ENCODE measurements at places on chromosomes 3 and 15.

- DNase-seq = no peak
These were observed 52.9 kb downstream of the CLEC3B start for GRCh38 chr3:45078910-45079522.

DNA sequence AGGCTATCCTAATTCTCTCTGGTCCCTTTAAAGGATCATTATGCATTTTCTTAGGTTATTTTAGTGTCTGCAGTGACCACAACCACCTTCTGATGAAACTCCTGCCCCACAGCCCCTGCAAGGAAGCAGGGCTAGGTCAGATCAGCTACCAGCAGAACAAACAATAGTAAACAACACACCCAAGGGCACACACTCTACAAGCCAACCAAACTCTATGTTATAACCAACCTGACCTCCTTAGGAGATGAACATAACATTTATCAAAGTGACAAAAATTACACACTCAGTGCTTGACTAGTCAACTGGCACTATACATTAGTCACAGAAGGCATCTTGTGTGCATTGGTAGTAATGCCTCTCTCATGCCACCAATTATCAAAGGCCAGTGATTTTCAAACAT lies 17.3 kb downstream of the DENND6A start:
- no peak for DNase-seq

DNA sequence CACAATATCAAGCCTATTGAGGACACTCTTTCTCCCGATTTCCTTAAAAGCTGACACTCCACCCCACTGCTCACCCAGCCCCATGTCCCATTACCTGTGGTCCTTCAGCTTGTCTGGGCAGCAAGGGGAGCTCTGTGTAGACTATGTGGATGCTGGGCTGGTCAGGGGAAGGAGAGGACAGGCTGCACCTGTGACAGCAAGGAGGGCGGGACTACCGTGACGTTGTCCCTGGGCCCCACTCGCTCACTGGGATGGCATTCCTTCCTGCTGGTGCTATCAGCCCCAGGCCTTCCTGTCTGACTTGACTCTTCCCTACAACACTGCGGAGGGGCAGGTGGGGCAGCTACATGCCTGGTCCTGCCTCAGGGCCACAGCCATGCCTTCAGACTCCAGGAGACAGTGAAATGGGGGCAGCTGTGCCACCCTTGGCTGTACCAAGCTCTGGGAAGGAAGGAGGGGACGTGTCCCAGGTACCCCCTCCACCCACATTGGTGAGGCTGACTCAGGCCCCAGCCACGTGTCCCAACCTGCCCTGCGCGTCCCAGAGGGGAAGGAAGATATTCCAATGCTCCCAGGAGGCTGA lies at the start of gene TMEM40:
Gene TMEM40 (minus strand): TSS at position 163 of the 583 bp plus-strand sequence. CDS start 9,427 bp downstream, outside the sequence.
- no peak for DNase-seq

GRCh38 chr3:111926266-111926676 lies 52.6 kb upstream of the ABHD10 start:
- DNase-seq = no peak

- no peak for DNase-seq
These were observed 22.5 kb downstream of the TBC1D2B start for GRCh38 chr15:78054966-78055365.

GRCh38 chr3:143266511-143266910 lies 146.9 kb downstream of the CHST2 start:
- peak; percentile 46 for DNase-seq

DNA sequence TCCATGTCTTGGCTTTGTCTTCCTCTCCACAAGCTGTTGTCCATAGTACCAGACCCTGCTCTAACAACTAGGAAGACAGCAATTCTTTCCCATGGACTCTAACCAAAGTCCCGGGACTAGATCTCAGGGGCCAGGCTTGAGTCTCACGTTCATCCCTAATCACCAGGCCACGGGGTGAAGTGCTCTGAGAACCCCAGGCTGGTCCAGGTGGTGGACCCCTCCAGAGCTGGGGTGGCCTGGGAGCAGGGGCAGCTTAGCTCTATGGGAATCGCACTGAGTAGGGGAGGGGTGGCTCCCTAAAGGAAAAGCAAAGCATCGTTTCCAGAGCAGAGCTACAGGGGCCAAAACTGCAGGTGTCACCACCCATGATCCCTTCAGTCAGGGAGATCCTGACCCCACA lies 150.9 kb downstream of the TPRA1 start:
- DNase-seq = no peak

- DNase-seq = no peak
These were observed 192.0 kb downstream of the UBE2E2 start for GRCh38 chr3:23395115-23395514.

GRCh38 chr15:65192016-65192415 lies 6.9 kb upstream of the CLPX start:
- DNase-seq = no peak

DNA sequence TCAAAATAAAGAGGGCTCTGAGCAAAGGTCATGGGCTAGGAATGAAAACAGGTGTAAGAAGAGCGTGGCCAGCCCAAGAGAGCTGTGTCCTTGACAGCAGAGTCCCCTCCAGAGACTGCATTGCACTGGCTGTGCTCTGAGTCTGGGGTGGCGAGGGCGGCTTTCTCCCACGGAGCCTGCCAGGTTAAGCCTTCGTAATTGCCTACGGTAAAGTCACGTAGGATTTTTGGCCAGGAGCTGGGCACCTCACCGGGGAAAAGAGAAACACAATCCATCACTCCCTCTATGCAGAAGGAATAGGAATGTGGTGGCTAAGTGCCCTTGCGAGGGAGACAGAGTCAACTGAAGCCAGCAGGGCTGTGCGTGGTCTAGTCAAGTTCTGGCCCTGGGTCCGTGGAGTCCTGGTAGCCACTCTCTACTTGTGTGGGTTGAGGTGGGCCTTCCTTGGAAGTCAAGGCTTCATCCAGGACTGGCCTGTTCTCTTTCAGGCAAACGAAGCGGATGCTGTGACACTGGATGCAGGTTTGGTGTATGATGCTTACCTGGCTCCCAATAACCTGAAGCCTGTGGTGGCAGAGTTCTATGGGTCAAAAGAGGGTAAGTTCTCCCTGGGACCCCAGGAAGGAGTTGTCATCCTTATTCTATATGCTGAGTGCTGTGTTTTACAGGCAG lies 7.0 kb downstream of the TF start:
- no peak for DNase-seq

- DNase-seq = peak; percentile 71
These were observed 12.4 kb upstream of the CACNA2D2 start for GRCh38 chr3:50515565-50516439.

- no peak for DNase-seq
These were observed 209.8 kb downstream of the PDCD6IP start for GRCh38 chr3:34008191-34008590.

DNA sequence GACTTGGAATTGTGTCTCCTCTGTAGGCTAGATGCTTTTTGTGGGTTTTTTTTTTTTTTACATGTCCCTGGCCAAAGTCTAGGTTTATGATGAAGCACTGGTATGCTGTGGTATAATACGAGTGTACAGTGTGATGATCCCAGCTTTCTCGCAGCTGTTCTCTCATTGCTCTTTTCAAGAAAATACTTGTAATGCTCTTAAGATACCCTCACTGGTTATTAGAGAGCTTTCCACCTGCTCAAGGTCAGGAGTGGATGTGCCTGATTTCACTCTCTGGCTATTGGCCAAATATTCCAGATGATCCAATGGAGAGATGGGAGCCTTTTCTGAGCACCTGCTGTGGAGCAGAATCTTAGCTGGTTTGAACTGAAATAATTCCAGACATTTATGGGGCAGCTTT lies 215.1 kb downstream of the MYRIP start:
- DNase-seq = no peak

DNA sequence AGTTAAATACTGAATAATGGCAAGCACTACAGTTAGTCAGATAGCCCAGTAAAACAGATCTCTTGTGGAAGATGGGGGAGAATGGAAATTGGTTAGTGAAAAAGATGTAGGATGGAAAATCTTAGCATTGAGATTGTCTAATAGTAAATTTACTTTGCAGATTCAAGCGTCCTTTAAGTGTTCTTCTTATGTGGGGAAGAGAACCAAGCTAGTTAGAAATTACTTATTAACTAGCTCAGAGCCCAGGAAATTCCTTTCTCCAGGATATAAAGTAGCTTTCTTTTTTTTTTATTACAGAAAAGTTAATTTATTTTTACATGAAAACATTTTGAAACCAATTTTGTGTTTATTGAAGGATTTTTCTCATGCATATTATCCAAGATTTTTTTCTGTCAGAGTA lies 36.7 kb downstream of the TIPARP start:
- DNase-seq = no peak

DNA sequence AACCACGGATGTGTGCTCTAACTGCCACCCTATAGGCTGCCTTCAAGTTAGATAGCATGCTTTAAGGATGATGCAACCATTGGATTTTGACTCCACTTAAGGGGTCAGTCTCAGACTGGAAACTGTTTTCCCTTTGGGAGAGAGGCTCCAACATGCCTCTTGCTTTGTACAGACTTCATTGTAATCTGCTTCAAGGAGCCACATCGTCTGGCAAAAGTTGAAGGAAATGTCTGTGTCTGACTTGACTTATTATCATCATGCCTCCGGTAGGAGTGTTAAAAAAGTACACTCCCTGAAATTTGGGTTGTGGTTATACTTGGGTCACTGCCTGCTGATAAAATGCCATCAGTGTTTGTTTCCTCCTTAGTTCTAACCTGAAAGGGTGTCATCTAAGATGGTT lies 245.4 kb upstream of the CDIN1 start:
- no peak for DNase-seq

GRCh38 chr3:146682171-146682570 lies 77.0 kb upstream of the PLSCR5 start:
- no peak for DNase-seq

DNA sequence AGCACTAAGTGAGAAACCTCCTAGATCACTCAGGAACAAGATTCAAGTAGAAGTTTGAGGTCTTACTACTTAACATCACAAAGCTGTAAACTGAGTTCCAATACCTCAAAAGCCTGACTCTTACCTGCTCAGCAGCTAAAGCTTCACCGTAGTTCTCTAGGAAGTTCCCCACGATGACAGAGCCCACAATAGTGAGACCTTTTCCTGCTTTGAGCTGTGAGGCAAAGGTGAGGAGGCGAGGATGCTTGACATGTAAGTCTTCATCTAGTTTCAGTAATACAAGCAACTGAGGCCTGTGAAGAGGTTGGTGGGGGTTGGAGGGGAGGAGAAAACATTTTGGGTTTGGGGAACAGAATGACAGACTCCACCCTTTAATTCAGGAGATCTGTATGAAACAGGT lies 15.7 kb downstream of the EMC4 start:
- no peak for DNase-seq

DNA sequence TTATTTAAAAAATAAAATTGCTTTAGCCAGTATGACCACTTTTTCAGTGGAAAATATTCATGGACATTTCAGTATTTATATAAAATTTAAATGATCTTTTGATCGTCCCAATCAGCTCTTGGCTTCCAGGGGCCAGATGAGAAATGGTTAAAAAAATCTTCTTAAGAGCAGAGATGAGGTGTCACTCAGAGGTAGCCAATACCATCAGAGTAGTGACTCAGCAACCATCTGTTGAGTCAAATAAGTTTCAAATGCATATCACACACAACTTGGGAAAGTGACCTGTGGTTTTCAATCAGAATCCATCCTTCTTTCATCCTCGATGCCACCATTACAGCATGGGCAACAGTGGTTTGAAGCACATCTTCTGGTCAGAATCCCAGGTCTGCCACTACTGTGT lies 958.8 kb upstream of the NR2F2 start:
- no peak for DNase-seq

DNA sequence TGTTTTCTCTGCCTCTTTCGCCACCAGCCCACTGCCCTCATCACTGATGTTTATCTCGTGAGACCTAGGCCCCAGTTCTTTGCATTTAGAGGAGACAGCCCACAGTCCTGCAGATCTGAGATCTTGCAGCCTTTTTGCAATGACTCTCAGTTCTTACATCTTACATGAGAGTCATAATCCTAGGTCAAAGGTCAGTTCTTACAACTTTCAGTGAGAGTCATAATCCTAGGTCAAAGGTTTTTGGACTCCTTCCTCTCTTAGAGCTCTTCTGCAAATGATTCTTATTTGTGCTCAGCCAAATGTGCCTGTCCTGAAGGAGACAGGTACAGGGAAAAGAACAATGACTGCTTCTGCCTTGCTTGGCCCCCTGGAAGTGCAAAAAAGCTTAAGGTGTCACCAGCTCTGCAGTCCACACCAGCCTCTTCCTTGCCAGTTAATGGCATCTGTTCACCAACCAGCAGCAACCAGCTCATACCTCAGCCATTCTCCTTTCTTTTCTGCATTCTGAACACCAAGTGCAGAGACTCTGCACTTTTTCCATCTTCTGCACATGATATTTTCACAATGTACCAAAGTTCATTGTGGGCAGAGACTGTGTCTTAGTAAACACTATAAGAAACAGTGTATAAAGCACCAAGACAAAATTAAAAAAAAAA lies 67.1 kb downstream of the ABHD5 start:
- DNase-seq = no peak

DNA sequence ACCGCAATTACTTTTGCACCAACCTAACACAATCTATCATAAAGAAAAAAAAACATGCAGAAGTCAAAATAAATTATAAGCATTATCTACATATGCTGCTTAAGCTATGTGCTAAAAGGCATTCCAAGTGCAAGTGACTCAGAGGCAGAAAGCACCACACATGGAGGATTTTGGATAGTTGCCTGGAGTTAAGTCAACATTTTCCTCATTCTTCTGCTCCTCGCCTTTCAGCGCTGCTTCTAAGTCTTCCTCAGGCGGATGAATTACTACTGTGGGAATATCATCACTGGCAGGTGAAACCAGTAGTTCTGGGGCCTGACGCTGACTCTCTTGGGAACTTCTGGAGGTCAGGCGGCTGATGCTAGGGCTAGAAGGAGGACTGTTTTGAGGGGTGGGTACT lies 53.1 kb downstream of the SLC4A7 start:
- no peak for DNase-seq

- no peak for DNase-seq
These were observed 127.1 kb downstream of the KCNMB2 start for GRCh38 chr3:178663201-178663934.
